ENCODE measurements at places on chromosomes 2 and 18.

- ATAC-seq, result no peak
These were observed 85.7 kb downstream of the SEMA4F start for GRCh38 chr2:74739733-74740241.

DNA sequence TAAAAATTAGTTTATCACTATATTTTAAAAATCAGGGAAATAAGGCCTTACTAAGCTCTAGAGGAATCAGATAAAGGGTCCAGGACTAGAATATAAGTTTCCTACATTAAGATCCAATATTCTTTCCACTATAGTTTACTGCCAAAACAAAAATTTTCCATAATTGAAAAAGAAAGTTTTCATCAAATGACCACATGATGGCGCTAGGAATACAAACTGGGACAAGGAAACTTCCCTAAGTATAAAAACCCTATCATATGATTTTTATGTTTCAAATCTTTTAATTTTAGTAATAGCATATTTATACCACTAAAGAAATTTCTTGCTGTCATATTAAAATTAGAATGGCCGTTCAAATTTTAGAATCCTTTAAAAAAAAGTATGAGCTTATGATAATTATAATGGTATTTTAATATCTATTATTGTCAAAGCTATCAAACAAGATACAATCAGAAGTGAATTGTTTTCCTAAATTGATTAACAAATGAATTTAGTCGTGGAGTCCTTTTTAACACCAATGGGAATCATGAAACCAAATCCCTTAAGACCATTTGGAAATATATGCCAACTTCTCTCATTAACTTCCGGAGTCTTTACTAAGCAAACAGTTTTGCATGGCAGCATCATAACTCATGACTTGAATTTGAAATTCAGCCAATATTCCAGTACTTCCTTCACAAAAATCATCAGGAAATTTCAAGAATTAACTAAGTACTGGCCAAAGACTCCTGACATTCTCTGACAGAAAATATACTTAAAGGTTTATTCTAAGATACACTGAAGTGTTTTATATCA lies 70.3 kb downstream of the SCN1A start:
- ATAC-seq, result no peak

DNA sequence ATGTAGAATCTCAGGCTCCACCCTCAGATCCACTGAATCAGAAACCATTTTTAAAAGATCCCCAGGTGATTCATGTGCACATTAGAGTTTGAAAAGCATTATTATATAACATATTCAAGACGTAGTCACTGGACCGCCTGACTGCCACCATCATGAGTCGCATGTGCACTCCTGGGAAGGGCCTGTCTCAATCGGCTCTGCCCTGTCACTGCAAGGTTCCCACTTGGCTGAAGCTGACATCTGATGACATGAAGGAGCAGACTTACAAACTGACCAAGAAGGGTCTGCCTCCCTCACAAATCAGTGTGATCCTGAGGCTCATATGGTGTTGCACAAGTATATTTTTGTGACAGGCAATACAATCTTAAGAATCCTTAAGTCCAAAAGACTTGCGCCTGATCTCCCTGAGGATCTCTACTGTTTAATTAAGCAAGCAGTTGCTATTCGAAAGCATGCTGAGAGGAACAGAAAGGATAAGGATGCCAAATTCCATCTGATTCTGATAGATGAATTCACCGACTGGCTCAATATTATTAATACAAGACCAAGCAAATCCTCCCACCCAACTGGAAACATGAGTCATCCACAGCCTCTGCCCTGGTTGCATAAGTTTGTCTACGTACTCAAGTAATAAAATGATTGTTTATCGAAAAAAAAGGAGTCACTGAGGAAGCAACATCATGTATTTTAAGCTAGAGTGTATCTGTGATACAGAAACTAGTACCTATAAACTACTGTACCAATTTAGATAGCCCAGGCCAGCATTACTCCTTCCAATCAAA lies 26.2 kb downstream of the ATAD2B start:
- ATAC-seq, result no peak

GRCh38 chr2:225207043-225207442 lies 164.8 kb upstream of the DOCK10 start:
- ATAC-seq, result no peak

- ATAC-seq, result no peak
These were observed 109.5 kb downstream of the INHBB start for GRCh38 chr2:120455390-120455789.

All from stimulated activated memory B cell treated with anti-CD40 and anti-IgM and Interleukin-4, amounts not matched to agents 10 μg/mL and 1 μg/mL and 100 μg/mL, for 72 hours (primary cell).